HT1080 (cell line): ENCODE measurements at places on chromosomes 12 and 14. TPM values are rescaled to one million over a fixed set of nuclear protein-coding genes. Genes with fewer than 3 reads are reported as not detected.

The ERP27 gene
- total RNA-seq = 0.03 TPM in 1 of 2 replicates, not detected in the other

The SERPINA6 gene
- total RNA-seq = 0.51 TPM in 1 of 2 replicates, not detected in the other

The FAM90A1 gene
- total RNA-seq = not detected in 2 replicates

The KRT77 gene
- total RNA-seq = not detected in 2 replicates

The IL31 gene
- not detected in 2 replicates for total RNA-seq

The DCN gene
- total RNA-seq = not detected in 2 replicates

GRCh38 chr12:120529641-120530417 lies 871 bp upstream of the COQ5 start:
- peak; percentile 59 for DNase-seq

GRCh38 chr12:77377116-77377515 lies 311.7 kb upstream of the E2F7 start:
- peak; percentile 75 for DNase-seq

DNA sequence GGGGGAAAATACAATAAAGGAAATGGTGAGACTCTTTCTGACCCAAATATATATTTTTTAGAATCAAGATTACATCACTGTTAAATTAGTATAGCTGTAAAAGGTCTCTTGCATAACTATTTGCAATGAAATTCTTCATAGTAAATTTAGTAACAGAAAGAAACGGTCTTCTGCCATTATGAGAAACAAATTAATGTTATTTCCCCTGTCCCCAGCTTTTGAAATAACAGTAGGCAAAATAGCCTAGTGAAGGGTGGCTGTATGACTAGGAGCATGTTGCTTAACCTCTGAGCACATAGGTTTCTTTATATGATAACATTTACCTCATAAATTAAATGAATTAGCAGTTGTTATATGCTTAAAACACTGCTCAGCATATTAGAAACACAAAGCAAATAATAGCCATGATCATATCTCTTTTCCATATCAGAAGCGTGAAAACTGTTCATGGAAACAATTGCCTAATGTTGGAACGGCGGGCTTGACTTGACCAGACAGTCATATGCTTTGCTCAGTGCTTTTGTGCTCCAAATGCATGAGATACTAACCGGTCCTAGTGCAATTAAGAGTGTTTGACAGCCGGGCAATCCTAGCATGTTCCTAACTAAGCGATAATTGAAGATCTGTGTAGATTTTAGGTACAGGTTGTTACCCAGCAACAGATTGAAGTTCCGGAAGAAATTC lies 24.0 kb downstream of the BHLHE41 start:
- no peak for DNase-seq

DNA sequence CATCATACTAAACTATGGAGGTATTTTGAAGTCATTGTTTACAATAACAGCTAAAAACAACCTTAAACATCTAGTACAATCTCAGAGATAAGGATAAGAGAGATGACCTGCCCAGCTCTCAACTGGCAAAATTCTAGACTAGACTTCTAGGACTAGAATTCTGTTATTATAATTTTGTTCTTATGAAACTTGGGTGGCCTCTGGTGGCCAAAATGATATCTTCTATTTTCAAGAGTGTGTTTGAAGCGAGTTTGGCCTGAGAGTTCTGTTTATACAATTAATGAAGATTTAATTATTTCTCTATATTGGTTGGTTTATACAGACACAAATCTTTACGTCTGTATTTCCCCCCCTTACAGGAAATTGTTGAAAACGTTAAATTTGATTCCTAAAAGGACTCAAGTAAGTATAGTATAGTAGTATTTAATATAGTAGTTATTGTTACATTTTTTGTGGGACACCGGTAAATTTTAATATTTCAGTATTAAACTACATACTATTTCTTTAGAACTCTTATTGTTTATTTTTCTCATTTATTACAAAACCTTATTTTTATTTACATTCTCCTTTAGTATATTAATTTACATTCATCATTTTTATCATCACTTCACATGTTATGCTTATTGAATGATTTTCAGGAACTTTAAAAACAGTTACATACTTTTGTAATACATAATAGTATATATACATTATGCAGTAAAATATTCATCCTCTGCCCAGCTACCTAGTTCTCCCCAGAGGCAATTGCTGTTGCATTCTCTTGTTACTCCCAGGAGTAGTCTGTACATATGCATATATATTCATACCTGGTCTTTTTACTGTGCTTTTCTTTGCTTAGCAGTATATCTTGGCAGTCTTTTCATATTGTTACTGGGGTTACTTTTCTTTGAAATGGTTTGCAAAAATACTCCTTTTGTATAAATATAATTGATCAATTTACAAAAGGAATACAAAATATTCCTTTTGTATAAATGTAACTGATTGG lies 6.6 kb downstream of the PPHLN1 start:
- DNase-seq = peak; percentile 37

GRCh38 chr12:48925304-48926011 lies at the start of gene FKBP11:
Gene FKBP11, minus strand, starts transcription at chr12:48925492. Its CDS starts 64 bp downstream, at chr12:48925428.
- peak; percentile 32 for DNase-seq

GRCh38 chr12:108442067-108442466 lies 73.0 kb upstream of the FICD start:
- peak; percentile 21 for DNase-seq
